ENCODE measurements at places on chromosomes 5 and 9. TPM values are rescaled to one million over a fixed set of nuclear protein-coding genes. Genes with fewer than 3 reads are reported as not detected.

Gene CTNND2
- not detected for total RNA-seq

Gene ZDHHC11
- 20.9 TPM for total RNA-seq

Gene KIF20A
- 46.6 TPM for total RNA-seq

Gene ZNF169
- 1.7 TPM for total RNA-seq

Gene IL13
- not detected for total RNA-seq

Gene SLCO6A1
- not detected for total RNA-seq

All from A549 treated with ZK216348 at 1 μM for 4 hours (cell line).